ENCODE measurements at places on chromosomes 6 and 20.

DNA sequence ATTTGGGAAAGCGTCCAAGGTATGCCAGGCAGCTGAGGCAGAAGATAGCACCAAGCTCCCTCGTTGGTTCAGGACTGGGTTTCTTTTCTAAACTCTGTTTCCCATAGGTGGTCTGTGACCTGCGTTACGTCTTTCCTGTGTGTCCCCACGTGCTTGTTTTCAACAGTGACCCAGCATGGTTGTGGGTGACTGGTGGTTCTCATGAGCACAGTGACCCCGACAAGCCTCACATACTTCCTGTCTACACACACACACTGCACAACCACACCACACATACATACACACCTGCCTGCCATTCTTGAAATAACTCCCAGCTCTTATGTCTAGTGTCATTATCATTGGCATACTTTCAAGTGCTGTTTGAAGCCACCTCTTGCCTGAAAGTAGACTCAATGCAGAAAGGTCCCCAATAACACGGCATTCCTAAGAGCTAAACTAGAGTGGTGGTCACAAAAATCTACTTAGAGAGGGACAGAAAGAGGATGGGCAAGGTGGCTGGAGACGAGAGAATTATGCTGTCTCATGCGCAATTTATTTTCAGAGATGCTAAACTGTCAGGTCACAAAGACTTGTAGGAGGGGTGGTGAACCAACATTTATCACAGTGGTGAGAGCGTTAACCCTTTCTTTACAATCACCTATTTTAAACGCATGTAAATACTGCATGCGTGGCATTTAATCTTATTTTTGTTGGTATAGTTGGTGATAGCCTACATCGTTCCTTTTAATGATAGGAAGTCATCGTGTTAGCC lies 66.7 kb downstream of the GCNT2 start:
- DNase-seq, result no peak

DNA sequence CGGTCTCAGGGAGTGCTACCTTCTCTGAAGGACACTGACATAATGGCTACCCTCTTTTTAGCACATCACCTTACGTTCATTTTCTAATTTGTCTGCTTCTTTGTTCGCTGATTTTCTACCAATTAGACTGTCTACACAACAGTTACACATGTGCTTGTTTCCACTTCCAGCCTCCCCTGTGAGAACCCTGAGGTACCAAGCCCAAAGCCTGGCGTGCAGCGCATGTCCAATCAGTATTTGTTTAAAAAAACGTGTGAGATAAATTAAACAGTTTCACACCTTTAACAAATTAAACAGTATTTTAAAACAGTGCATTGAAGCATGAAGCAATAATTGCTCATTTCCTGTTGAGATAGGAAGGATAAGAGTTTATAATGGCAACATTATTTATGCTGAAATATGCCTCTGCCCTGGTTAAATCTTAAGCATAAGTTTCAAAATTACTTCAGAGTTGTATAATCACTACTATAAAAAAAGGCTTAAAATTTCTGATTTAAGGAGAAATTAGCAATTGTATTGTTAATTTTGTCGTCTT lies 88.9 kb downstream of the MAP3K5 start:
- no peak for DNase-seq

DNA sequence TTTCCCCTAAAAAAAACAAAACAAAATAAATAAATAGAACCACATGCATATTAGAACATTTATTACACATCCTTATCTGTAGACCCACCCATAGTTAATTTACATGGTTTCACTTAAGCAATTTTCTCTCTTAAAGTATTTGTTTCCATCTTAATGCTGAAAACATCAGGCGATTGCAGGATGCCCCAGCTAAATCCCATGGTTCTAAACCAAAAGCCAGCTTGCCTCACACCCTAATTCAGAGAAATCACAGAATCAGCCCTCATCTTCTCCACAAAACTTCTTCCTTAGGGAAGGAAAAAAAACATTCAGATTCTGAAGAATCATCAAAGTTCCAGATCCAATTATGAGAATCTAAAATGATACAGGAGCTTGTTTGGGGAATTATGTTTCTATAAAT lies 67.6 kb upstream of the MTHFD1L start:
- DNase-seq, result no peak

DNA sequence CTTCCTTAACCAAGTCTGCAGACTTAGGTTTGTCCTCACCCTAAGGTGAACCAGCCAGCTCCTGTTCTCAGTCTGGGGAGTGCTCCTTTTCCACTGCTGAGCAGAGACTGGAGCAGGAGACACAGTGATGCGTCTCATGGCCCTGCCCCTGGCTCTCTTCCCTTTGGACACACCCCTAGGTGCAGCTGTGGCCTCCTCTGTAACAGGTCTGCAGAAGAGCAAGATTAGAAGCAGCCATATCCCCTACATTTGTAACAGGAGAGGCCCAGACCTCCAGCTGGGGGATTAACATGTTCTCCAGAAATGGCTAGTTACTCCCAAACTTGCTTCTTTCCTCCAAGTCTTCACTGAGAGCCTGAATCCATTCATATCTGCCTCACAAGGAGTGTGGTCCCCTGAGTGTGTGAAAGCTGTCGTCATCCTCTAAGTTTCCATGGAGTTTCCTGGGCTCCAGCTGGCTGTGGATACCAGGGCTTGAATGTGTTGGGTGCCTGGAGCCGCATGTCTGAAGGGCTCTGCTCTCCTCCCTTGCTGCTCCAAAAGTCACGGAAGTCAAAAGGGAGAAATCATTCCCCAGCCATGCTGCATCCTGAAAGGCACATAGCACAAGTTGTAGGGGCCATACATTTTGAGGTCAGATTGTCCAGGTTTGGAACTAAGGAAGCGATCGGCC lies 57.7 kb downstream of the PPP1R14C start:
- no peak for DNase-seq

GRCh38 chr6:2862712-2863181 lies 21.1 kb upstream of the SERPINB1 start:
- no peak for DNase-seq

DNA sequence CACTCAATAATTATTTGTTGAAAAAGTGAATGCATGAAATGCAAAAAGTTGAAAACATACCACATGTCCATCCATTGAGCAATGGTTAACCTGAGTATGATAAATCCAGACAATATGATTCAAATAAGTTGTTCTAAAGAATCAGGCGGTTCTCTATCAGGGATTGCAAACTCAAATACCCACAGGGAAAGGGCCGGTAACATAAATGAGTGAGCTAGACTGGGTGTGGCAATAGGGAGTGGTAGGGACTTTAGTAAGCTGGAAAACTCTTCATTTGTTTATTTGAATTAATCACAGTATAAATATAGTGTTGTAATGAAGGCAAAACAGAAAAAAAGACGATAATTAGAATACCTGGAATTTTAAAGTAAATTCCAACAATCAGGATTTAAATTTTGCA lies 106.3 kb downstream of the BCAS1 start:
- no peak for DNase-seq

- DNase-seq, result peak; percentile 31
Measured at GRCh38 chr20:2301164-2301622, 5.4 kb downstream of the TGM3 start.

- DNase-seq, result no peak
Measured at GRCh38 chr6:112846681-112847080, 499.6 kb downstream of the RFPL4B start.

DNA sequence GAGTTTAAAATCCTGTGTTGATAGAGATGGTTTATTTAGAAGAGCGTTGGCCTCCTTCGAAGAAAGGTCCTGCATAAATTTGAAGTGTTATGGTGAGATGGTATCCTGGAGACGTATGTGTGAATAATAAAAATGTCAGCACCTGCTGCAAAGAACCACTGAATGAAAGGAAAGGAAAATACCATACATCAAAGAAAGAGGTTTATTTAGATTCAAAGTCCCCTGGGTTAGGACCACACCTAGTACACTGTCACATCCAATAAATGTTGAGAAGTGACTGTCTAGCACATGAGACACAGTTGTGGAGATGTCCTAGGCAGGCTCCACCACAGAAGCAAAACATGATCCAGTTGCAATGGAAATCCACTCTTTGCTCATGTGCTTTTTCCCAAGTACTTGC lies 214.7 kb downstream of the PAX1 start:
- no peak for DNase-seq

GRCh38 chr6:106745824-106746582 lies 116.6 kb downstream of the QRSL1 start:
- DNase-seq, result no peak

GRCh38 chr6:107066697-107067659 lies 39.0 kb downstream of the MTRES1 start:
- DNase-seq, result no peak

DNA sequence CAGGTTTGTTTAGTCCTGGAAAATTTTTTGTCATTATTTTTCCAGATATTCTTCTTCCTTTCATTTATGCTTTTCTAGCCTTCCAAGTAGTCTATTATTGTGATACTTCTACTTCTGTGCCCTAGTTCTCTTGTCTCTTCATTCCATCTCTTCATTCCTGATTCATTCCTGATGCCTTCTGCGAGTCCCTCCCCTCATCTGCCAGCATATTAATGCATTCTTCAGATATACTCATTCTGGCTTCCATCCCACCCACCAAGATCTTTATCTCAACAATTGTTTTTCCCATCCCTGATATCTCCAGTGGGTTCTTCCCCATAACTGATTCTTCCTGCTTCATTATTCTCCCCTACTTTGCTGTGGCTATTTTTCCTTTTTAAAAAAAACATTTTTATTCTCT lies 35.2 kb downstream of the ALDH5A1 start:
- DNase-seq, result no peak

GRCh38 chr6:140988780-140989179 lies 1143.9 kb upstream of the GJE1 start:
- no peak for DNase-seq

GRCh38 chr20:44211177-44212039 lies 837 bp upstream of the OSER1 start:
- peak; percentile 23 for DNase-seq

DNA sequence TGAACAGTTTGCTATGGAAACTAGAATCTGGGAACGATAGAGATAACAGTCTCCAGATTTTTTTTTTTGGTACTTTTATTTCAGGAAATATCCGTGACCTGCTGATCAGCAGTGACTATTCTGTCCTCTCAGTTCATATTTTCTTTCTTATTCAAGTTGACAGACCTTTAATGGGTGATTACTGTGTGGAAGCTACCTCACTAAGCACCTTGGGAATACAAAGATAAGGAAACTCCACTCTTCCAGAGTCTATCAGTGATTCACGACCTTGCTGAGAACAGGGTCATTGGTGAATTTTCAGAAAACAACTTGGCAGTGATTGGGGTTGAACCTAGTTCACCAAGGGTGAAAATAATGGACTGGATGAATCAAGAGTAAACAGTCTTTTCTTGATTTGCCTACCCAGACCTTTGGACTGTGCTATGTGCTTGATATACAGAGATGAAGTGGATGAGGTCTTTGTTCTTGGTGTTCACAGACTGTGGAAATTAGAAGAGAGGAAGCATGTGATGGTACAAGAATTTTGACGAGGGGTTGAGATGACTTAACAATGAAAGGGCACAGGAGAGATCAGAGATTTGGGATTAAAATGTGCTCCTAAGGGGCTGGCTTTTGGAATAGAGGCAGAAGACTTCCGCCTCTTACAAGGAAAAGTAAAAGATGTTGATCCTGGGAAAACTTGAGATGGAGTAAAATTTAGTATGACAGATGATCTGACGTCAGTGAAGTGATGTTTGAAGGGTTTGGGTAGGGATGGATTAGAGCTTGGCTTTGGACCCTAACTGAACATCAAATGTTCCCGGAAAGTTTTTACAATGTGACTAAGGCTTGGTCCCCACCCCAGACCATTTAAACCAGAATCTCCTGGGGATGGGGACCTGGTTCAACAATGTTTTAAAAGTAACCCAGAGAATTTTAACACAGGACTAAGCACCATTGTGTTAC lies 1.2 kb downstream of the KAT14 start:
- DNase-seq, result no peak

DNA sequence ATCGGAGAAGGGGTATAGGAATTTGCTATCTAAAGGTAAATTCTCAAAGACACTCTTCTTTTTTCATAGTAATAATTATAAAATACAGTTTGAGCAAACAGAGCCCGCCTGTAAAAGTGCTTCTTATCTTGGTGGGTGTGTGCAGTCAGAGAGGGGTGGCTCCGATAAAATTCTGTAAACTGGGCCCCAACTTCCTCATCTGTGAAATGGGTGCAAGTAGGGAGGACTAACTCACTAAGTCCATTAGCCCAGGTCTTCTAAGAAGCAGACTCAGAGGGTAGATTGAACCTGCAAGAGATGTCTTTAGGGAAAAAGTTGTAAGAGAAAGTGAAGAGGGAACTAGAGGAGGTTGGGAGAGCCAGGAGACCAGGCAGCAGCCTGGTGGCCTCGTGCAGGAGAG lies 245.8 kb upstream of the RREB1 start:
- no peak for DNase-seq

- DNase-seq, result peak; percentile 43
Measured at GRCh38 chr20:15923030-15923776, 650.0 kb downstream of the KIF16B start.

GRCh38 chr6:158572653-158573541 lies 13.0 kb downstream of the TMEM181 start:
- DNase-seq, result no peak
